ENCODE measurements at places on chromosomes 12 and 14.

DNA sequence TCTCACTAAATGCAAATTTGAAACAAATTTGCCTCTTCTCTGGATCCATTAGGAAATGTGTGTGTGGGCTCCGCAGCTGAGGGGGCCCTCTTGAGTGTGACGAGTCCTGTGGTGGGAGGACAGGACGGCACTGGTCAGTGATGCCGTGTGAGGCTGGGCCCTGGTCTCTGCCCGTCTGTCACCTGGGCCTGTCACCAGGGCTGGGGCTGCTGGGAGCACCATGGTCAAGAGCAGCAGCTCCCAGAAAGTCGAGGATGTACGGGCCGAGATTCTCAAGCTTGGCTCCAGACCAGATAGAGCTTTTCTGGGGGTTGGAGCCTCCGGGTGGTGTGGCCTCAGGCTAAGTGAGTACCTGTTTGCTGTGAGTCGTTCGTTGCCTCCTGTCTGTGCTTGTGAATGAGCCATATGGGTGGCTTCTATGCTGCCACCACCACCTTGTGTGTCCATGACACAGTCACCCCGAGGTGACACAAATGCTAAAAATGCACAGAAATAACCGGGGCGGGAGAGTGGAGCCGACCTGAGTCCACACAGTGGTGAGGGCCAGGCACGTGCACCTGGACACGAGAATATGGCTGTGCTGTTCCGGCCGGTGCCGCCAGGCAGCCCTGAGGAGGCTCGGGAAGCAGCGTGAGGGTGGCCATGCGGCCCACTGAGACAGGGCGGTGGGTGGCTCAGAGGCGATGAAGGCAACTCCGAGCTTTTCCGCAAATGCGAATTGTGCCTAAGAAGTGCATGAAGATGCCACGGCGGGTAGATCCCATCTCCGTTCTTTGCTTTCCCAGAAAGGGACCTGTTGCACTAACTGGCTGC is 8.7 kb downstream of the PGAM5 start:
- DNase-seq = no peak

GRCh38 chr14:104264495-104265265 is 126.3 kb downstream of the KIF26A start:
- DNase-seq = no peak

GRCh38 chr12:132604668-132605441 is 5.5 kb downstream of the LRCOL1 start:
- DNase-seq = peak; percentile 37

DNA sequence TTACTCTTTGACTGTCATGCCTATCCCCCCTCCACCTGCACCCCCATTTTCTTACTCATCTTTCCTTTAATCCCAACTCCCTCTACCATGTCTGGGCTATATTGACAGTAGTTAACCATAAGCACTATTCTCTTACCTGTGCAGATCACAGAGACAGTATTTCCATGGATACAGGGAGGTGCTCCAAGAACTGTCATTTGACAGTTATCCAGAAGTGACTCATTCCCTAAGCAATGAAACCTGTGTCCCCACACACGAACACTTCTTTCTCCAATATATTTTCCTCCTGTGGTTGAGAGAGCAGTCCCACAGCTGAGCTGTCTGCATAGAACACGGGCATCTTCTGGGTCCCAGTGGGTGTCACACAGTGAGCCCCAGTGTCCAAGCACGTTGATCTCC is 68.8 kb downstream of the CD163L1 start:
- no peak for DNase-seq

- no peak for DNase-seq
Observed at GRCh38 chr12:116382686-116383530, 105.4 kb upstream of the MED13L start.

- no peak for DNase-seq
Observed at GRCh38 chr12:119052001-119052400, 70.7 kb downstream of the SRRM4 start.

- DNase-seq = no peak
Observed at GRCh38 chr14:92544051-92544720, 30.6 kb downstream of the RIN3 start.

GRCh38 chr12:24023081-24023480 is 73.6 kb upstream of the SOX5 start:
- no peak for DNase-seq

DNA sequence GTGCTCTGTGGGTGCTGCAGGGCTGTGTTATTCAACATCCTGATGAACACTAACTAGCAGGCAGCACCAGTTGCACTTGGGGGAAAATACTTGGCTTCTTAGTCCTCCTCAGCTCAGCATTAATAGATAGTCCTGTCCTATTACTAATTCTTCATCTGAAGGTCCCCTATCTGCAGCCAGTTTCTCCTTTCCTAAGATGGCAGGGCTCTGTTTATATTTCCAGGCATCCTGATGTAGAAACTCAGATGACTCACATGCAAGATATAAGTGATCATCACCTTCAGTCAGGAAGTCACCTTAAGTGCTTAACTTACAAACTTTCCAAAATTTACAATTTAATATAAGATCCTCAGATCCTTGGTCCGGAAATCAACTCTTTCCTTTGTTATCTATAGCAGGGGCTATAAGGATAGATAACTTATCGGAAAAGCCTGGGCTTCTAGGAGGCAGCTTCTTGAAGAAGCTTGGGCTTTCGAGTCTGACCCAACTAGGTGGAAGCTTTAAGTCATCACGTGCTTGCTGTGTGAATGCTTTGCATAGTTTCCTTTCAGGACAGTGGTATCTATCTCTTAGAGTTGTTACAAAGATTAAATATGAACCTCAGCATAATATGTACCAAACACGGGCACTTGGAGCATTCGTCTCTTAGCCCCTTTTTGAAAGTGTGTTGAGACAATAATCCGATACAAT is 181.0 kb upstream of the GRIP1 start:
- no peak for DNase-seq

DNA sequence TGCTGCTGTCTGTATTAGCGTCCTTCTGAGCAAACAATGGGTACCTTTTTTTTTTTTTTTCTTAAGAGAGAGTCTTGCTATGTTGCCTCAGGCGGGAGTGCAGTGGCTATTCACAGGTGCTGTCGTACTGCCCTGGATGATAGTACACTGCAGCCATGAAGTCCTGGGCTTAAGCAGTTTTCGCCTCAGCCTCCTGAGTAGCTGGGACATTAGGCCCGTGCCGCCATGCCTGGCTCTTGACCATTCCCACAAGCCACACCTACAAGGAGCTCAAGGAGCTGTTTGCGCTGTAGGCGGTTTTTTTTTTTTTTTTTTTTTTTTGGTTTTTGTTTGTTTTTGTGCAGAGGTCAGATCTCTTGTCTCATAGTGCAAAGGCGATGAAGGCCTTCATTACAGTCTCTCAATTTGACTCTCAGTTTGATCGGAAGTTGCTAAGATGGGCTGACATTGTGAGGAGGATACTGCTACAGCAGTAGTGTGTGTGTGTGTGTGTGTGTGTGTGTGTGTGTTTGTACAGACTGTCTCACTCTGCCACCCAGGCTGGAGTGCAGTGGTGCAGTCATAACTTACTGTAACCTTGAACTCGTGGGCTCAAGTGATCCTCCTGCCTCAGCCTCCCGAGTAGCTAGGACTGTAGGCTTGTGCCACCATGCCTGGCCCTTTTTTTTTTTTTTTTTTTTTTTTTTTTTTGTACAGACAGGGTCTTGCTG is 34.2 kb downstream of the TRAF3 start:
- no peak for DNase-seq

DNA sequence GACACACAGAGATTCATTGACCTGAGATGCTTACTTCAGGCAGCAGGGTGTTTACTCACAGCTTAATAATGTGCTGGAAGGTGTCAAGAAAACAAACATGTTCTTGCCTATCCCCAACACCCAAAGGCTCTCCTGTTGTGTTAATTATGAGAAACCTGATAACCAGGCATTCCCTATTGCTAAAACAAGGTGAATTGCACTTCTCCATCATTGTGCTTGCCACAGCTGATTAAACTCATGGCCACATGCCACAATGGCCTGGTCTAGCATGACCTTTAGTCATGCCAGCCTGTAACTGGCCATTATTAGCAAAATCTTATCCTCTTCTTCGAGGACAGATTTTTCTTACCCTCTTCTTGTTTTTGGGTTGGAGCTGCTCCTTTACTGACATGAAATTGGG is 21.4 kb downstream of the SMOC1 start:
- DNase-seq = no peak

- no peak for DNase-seq
Observed at GRCh38 chr12:49894751-49895148, 8.9 kb downstream of the FAIM2 start.

DNA sequence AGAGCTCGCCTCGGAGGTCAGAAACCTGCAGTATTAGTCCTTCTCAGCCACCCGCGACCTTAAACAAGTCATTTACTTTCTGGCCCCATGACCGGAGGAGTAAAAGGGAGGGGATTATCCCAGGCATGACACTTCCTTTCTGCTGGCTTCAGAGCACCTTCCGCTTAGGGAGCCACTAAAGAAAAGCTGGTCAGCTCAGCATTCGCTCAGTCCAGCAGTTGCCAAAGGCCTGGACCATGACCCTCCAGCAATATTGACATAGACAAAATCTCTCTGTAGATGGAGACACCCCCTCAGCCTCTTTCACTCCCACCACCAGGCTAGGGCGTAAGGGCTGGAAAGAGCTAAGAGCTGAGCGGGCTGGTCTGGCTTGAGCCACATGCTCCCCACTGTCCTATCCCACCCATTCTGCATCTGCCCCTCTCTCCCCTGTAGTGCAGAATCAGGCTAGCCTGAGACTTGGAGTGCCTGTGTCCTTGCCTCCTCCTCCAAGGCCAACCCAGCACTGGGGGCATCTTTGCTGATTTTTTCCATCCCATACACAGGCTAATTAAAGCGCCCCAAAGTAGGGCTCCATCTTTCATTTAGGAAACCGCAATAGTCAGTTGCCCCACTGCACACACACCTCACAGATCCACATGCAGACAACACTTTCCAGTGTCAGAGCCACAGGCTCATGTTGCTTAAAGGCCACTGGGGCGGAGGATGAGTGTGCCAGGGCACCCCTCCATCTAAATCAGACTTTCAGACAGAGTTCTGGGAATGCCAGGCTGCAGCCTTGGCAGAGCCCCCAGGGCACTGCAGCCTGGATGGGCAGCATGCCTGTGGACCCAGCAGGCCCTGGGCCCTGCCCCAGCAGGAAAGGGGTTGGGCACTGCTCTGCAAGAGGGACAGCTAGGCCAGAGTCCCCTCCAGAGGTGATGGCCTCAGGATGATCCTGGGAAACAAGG is 4.0 kb upstream of the CPNE6 start:
- no peak for DNase-seq

GRCh38 chr12:93000026-93000425 is 70.9 kb upstream of the EEA1 start:
- DNase-seq = no peak

GRCh38 chr12:122937622-122938091 is 28.6 kb downstream of the ABCB9 start:
- no peak for DNase-seq

DNA sequence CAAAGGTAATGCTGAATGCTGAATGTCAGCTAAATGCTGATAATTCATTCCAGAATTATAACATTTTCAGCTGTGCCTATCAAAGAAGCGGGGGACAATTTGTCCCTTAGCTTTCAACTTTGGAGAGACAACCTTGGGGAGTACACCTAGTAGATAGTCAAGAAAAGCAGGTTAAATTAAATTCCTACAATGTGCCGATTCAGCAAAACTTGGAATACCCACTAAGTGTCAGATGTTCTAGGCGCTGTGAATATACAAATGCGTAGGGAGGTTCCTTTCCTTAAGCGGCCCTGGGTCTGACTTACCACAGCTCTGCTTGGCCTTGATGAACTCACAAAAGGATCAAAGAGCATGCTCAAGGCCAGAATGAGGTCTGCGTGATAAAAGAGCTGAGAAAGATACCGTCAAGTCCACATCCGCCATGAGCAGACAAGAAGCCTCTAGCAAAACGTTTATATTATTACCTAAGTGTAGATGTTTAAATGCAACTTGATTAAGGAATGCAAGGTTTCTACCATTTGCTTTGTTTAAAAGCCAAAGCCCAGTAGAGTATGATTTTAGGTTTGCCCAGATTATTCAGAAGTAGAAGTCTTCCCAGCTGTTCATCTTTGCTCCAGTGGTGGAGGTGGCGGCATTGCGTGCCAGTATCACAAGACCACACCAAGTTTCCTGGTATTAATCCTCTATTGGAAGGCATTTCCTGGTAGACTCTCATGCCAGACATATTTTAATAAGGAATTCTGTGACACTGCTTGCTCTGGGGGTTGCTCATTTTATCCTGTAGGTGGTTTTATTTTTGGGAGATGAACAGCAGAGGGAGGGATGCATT is 368.6 kb downstream of the DPF3 start:
- no peak for DNase-seq

DNA sequence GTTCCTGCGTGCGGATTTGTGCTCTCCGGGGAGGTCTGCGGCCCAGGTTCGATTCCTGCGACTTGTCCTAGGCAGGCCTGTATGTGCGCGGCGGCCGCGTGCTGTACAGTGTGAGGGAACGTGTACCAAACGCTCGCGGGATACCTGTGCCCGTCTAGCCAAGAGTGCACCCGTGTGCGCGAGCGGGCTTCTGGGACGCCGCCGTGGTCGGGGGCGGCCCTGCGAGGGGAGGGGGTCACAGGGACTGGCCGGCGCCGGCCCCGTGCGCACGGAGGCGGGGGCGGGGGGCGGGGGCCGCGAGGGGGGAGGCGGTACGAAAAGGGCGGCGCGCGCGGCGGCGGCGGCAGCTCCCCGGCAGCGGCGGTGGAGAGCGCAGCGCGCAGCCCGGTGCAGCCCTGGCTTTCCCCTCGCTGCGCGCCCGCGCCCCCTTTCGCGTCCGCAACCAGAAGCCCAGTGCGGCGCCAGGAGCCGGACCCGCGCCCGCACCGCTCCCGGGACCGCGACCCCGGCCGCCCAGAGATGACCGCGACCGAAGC is at the start of gene DLK1:
Gene DLK1, plus strand, starts transcription at position 343 of the 536 bp plus-strand sequence. Its CDS starts 177 bp downstream, at position 520.
- DNase-seq = no peak

DNA sequence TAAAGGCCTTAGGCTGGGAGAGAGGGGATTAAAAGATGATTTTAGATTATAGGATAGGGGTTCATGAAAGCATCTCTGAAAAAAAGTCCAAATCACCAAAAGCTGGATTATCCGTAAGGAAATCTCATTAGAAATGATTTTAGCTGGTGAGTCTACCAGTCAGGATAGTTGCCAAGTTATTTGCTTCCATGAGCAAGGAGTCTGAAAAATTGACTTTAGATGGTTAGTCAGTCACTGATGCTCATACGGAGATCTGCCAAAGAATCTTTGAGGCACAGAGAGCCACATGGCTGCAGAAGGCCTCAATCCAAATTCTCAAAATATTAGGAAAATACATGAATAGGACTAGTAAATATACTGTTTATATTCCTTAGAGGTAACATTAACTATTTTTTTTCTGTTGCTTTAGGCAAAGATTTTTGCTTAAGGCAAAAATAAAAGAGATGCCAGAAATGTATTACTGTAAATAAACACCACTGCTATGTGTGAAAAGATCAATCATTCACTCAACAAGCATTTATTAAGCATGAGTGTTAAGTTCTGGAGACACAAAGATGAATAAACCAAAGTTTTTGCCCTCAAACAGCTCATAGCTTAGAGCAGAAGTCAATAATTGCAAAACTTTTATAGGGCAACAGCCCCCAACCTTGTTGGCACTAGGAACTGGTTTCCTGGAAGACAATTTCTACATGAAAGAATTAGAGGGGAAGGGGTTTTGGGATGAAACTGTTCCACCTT is 105.2 kb downstream of the BBS10 start:
- DNase-seq = no peak

Measured in RPMI8226 (cell line).